Hematopoietic multipotent progenitor cell treated with erythropoietin and hydrocortisone succinate and interleukin-3 and kit ligand, for 6 days (in vitro differentiated cells): ENCODE measurements at places on chromosomes 1 and 21.

GRCh38 chr1:231201979-231202633, 38.9 kb upstream of the GNPAT start:
- DNase-seq = no peak

GRCh38 chr1:17672226-17672625, 82.9 kb upstream of the ACTL8 start:
- DNase-seq = no peak

DNA sequence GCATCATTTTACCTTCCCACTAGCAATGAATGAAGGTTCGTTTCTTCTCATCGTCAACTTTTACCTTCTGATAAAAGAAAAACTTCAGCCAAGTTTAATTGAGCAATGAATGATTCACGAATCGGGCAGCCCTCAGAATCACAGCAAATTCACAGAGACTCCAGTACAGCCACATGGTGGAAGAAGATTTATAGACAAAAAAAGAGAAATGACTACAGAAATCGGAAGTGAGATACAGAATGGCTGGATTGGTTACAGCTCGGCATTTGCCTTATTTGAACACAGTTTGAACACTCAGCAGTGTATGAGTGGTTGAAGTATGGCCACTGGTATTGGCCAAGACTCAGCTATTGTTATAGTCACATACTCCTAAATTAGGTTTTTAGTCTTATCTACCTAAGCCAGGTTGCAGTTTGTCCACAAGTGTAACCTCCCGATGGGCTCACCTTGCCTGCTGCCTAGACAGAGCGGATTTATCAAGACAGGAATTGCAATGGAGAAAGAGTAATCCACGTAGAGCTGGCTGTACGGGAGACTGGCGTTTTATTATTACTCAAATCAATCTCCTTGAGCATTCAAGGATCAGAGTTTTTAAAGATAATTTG, 15.3 kb downstream of the AK4 start:
- peak; percentile 34 for DNase-seq

GRCh38 chr21:45255381-45256020, 32.2 kb downstream of the POFUT2 start:
- DNase-seq = no peak

- peak; percentile 87 for DNase-seq
Measured at GRCh38 chr1:186404454-186405051, 28.9 kb downstream of the ODR4 start.

GRCh38 chr1:234605983-234606783, 3.8 kb downstream of the IRF2BP2 start:
- DNase-seq = peak; percentile 88

DNA sequence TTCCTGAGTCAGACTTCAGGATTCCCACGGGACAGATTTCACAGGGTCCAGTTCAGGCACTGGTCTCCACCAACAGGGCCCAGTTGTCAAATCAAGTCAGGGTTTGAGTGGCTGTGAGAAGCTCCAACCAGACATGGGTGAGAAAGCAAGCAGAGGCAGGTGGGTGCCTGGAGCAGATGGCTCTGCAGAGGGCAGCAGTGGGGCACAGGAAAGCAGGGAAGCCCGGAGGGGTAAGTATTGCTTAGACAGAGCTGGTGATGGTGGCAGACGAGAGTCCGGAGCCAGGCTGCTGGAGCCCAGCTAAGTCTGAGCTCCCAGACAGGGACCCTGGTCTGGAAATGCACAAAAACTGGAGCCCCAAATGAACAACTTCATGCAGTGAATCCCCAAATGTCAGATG, 40.4 kb downstream of the RIMS3 start:
- peak; percentile 78 for DNase-seq

- DNase-seq = no peak
Measured at GRCh38 chr1:150615346-150616201, 13.8 kb downstream of the ENSA start.

- DNase-seq = no peak
Measured at GRCh38 chr1:102586022-102586421, 522.3 kb downstream of the COL11A1 start.

DNA sequence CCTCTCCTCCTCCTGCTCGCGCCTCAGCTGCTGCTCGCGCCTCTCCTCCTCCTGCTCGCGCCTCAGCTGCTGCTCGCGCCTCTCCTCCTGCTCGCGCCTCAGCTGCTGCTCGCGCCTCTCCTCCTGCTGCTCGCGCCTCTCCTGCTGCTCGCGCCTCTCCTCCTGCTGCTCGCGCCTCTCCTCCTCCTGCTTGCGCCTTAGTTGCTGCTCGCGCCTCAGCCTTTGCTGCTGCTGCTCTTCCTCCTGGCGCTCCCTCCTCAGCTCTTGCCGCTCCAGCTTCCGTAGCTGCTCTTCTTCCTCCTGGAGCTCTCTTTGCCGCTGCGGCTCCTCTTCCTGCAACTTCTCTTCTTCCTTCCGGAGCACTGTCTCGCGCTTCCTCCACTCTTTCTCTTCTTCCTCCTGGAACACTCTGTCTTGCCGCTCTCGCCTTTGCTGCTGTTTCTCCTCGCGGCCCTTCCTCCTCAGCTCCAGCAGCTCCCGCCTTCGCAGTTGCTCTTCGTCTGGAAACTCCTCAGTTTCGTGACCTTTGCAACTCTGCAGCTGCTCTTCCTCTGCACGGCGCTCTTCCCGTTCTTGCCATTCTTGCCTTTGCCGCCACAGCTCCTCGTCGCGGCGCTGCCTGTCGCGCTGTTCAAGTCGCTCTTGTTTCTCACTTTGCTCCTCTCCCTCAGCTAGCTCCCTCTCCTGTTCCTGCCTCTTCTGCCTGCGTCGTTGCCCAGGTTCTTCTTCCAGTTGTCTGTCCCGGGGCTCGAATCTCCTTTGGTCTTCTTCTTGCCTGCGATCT, 3.0 kb downstream of the TCHH start:
- DNase-seq = peak; percentile 27

DNA sequence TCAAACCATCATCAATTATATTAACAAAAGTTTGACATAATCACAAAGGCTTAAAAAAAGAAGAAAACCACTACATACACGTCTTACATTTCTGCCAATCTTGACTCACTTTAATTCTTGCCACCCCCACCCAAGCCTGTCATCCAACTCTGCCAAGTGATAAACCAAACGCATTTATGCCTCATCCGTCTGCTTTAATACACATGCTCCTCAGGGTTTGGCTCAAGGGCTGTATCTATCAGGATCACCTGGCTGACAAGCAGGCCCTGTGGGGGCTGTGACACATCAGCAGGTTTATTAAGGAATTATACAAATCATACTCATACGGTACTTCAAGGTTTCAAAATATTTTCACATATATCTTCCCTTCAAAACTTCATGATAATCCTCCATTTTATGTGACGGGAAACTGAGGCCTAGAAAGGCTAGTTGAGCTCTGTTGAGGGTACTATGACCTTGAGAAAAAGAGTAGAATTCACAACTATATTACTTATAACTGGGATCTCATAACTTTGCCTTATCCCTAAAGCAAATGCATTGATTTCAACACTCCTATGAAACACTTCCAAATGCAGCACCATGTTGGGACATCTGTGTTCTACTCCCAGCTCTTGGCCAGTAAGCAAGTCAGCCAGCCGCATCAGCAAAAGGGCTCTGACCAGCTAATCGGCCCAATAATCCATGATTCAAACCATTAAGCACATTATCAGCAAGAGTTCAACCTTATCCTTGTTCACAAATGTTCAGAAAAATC, 8.7 kb downstream of the SORT1 start:
- DNase-seq = peak; percentile 40

DNA sequence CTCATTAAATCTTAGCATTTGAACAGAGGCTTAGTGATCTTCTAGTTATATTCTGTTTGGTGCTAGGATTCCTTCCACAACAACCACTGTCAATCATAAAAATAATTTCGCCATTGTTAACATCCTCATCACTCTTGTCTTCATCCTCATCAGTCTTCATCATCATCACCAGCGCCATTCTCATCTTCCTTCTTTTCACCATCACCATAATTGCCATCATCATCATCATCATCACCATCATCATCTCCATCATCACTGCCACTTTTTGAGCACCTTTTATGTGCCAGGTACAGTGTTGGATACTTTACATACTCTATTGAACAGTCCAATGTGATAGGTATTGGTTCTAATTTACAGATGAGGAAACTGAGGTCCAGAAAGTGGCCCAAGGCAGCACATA, 245.7 kb downstream of the PTPRU start:
- no peak for DNase-seq

DNA sequence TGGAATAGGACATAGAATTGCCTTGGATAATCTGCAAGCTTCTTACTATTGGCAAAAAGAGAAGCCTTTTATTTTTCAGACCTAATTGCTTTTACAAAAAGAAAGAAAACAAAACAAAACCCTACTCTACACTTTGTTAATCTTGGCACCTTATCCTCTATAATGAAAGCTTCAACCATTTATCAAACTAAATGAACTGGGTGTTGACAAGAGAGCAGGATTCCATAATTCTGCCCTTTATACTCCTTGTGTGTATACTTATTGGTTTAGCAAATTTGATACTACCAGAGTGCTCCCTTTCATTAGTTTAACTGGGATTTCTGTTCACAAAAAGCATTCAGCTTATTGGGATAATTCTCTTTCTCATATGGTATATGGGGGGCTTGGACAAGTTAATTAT, 3.0 kb upstream of the TMCC2 start:
- DNase-seq = no peak

- DNase-seq = no peak
Measured at GRCh38 chr1:232223183-232223708, 406.7 kb downstream of the SIPA1L2 start.

DNA sequence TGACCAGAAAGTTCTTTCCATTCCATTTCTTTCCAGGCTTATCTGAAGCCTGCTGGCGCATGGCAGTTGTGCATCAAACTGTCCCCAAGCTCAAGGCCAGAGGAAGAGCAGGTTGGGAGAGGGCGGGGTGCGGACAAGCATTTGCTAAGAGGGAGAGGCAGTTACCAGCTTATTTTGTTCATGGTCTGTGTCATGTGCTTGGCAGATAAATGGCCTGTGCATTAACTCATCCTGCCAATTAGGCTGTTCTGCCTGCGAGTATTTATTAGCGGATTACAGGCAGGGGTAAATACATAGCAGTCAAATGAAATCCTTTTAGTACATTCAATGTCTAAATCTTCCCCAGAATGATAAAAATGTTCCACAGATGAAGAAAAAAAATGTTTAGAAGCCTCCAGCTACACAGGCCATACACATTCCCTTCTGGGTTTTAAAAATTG, 48.9 kb upstream of the B3GALNT2 start:
- DNase-seq = no peak

- peak; percentile 81 for DNase-seq
Measured at GRCh38 chr1:101004061-101004460, 21.5 kb downstream of the DPH5 start.

GRCh38 chr1:227541796-227542152, 21.6 kb upstream of the ZNF678 start:
- no peak for DNase-seq

DNA sequence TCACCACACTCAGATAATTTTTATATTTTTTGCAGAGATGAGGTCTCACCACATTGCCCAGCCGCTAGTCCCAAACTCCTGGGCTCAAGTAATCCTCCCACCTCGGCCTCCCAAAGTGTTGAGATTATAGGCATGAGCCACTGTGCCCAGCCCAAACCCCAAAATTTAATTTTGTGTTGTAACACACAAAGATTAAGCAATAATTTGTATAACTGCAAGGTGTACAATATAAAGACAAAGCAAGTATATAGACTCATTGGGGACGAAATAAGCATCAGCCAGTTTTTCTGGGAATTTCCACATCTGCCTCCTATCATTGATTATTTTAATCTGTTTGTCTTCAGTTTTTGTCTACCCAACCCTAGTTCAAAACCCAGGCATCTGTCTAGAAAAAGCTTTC, 42.7 kb downstream of the ST7L start:
- no peak for DNase-seq

GRCh38 chr1:62346886-62347285, 27.7 kb upstream of the KANK4 start:
- DNase-seq = no peak

GRCh38 chr21:38439426-38439825, 58.9 kb downstream of the ERG start:
- no peak for DNase-seq

DNA sequence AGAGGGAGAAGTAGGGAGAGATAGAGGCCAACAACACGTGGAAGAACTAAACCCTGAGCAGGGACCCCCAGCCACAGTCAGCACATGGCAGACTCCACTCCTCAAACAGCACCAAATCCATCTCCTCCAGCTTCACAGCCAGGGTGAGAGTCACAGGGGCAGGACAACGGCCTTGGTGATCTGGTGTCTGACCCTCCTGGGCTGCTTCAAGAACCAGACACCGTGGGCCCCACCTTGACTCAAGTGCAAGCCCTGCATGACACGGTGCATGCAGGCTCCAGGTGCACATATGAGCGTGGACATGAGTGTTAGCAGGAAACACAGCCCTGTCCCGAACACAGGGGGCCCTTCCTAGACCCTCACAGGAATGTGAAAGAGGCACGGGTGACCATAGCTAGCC, 21.9 kb downstream of the S100A7 start:
- no peak for DNase-seq

GRCh38 chr1:172514108-172514507, 18.8 kb upstream of the SUCO start:
- no peak for DNase-seq

DNA sequence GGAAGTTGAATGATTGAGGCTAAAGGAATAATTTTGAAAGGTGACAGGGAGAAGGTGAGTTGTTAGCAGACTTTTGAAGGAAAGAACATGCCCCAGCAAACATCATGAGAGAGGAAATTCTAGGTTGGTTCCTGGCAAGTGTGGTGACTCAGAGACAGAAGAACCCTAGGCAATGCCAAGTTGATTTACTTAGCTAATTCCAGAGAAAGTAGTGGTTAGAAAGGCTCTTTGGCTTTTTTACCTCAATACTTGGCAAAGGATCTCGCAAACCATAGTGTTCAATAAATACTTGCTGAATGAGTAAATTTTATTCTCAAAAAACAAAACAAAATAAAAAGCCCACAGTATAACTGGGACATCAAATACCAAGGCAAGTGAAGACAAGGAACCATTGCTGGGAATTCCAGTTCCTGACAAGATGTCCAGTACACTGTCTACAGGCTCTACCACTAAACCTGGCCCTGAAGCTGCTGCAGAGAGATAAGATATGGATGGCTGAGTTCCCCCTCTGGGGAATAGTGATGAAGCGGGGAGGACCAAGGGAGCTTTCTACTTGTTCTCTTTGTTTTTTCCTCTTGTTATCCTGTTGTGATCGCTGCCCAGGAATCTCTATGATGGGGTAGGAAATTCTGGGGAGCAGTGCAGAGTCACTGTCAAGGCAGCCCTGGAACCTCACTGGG, 48.2 kb downstream of the IL12RB2 start:
- DNase-seq = peak; percentile 43

- DNase-seq = peak; percentile 51
Measured at GRCh38 chr1:229272164-229273158, 1.6 kb downstream of the RAB4A start.

DNA sequence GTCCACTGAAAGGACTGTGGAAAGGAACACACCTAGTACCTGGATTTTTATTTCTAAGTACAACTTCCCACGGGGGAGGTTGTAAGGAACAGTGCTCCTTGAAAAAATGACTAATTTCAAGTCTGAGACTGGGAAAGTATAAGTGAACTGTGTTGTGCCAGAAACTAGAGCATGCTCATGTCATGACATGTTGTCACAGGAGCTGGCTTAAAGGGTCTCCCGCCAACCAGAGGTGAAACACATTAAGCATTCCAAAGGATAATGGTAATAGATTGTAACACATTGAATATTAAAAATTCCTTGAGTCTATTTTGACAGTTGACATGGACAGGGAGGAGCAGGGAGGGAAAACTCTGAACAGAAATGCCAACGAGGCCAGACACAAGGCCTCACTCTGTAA, 6.3 kb downstream of the ATP2B4 start:
- no peak for DNase-seq

- DNase-seq = no peak
Measured at GRCh38 chr1:245404527-245404926, 249.7 kb downstream of the KIF26B start.

GRCh38 chr1:112674440-112674985, at the start of gene MOV10:
Gene MOV10, plus strand, starts transcription at chr1:112674659. Its CDS starts 254 bp downstream, at chr1:112674913.
- peak; percentile 84 for DNase-seq
